SHP77 (cell line): ENCODE measurements at places on chromosomes 6 and 20.

GRCh38 chr6:5723841-5724691 lies 282.7 kb downstream of the NRN1 start:
- DNase-seq, result no peak

DNA sequence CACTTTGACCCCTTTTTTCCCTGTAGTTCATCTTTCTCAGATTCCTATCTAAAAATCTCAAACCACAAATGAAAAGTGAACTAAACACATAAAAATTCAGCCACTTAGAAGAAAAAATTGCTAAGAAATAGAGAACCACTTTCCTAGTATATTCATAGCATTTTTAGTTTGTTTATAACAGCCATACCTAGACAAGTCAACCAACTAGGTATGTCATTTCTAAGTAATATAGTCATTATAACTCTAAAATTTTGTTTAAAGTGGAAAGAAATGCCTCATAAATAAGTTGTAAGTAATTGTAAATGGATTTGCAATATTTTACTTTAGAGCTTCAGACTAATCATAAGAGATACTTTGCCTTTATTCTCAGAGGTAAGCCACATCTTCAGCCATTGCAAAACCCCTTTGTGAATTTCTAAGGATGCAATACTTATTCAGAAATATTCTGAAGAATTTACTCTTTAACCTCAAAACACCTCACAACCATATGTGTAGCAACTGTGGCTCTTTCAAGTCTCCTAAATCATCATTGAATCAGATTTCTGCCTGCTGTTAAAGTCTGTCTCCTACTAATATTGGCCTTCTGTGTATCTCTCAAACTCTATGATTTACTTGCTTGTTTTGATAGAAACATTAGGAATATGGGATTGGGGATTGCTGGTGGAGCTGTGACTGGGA lies 6.9 kb upstream of the SUMO4 start:
- DNase-seq, result no peak

DNA sequence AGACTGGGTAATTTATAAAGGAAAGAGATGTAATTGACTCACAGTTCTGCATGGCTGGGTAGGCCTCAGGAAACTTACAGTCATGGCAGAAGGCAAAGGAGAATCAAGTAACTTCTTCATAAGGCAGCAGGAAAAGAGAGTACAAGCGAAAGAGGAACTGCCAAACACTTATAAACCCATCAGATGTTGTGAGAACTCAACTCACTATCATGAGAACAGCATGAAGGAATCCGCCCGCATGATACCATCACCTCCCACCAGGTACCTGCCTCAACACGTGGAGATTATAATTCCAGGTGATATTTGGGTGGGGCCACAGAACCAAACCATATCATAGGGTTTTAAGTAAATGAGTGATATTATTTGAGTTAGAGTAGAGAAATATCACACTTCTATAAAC lies 189.3 kb downstream of the TSHZ2 start:
- DNase-seq, result no peak

DNA sequence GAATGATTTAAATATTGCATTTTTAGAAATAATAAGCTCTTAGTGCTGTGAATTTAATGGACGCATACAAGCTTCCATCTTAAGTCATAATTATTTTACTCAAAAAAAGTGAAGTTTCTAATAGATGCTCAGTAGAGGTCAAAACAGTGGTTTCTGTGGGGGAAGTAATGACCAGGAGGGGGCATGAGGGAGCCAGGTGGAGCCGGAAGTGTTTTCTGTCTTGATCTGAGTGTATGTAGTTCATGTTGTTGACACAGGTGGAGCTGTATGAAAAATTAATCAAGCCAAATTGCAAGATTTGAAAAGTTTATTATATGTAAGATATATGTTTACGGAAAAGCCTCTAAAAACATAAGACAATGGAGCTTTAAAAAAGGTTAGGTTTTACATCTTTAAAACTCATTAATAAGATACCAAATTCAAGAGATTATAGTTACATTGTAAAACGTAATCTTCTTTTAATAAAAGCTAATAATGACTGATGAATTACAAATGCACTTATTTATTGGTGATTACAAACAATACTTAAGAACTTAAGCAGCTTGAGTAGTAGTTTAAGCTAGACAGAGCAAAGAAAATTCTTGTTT lies 68.0 kb downstream of the PLAGL1 start:
- peak; percentile 15 for DNase-seq

DNA sequence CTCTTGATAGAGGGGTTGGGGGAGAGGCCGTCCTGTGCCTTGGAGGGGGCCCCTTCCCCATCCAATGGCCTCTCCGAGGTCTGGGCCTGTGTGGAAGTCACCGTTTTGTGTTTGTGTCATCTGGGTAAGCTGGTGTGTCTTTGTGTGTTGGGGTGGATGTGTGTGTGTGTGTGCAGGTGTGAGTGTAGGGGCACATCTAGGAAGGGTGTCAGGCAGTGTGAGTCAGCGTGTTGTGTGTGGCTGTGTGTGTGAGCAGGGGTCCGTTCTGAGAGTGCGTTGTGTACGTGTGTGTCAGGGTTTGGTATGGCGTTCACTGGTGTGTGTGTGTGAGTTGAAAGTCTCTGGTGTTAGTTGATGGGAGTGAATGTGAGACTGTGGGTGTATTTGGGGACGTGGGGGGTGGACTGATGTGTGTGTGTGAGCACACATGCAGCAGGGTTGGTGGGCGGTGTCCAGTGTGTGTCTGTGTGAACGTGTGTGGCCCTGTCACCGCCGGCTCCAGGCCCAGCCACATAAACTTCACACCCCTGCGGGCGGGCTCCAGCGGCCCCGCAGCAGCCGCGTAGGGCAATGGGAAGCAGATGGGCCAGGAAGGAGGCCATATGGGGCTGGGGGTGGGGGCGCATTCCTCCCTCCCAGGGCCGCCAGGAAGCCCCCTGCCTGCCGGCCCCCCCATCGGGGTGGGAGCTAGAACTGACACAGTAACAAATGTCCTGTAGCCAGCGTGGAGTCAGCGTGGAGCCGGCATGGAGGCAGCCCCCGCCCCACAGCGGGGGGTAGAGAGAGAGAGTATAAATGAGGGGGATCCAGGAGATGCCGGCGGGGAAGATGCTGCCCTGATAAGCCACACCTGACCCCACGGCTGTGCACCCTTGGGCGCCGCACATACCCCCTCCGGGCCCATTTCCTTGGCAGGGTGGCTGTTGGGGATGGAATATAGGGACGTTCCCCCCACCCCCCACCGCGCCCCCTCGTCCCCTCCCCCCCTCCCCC lies 32.1 kb downstream of the SNAI1 start:
- no peak for DNase-seq

DNA sequence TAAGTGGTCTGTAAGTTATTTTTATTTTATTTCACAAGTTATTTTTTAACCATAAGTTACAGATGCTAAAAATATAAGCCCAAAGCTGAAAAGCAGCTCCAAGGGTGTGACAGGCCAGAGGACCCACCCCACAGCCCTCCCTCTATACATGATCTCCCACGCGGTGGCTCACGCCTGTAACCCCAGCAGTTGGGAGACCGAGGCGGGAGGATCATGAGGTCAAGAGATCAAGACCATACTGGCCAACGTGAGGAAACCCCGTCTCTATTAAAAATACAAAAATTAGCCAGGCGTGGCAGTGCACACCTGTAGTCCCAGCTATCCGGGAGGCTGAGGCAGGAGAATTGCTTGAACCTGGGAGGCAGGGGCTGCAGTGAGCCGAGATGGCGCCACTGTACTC lies 32.2 kb downstream of the COL11A2 start:
- no peak for DNase-seq

- DNase-seq, result no peak
Measured at GRCh38 chr20:51679254-51679921, 88.8 kb downstream of the ATP9A start.

GRCh38 chr6:166375013-166375412 lies 7.7 kb downstream of the MPC1 start:
- DNase-seq, result no peak

- DNase-seq, result no peak
Measured at GRCh38 chr6:89992818-89993217, 98.5 kb downstream of the GJA10 start.

- no peak for DNase-seq
Measured at GRCh38 chr6:56729719-56730118, 87.0 kb upstream of the DST start.

DNA sequence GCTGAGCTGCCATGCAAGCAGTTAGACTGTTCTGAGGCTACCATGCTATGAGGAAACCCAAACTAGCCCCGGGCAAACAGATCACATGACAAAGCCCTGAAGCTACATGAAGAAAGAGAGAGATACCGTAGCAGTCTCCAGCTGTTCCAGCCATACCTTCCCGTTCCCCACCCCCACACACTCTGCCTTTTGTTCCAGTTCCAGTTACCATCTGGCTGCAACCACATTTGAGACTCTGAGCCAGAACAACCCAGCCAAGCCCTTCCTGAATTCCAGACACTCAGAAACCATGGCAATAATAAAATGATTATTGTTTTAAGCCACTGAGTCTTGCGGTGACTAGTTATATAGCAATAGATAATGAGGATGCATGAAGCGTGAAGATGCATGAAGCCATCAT lies 28.3 kb downstream of the RIN2 start:
- DNase-seq, result peak; percentile 9

DNA sequence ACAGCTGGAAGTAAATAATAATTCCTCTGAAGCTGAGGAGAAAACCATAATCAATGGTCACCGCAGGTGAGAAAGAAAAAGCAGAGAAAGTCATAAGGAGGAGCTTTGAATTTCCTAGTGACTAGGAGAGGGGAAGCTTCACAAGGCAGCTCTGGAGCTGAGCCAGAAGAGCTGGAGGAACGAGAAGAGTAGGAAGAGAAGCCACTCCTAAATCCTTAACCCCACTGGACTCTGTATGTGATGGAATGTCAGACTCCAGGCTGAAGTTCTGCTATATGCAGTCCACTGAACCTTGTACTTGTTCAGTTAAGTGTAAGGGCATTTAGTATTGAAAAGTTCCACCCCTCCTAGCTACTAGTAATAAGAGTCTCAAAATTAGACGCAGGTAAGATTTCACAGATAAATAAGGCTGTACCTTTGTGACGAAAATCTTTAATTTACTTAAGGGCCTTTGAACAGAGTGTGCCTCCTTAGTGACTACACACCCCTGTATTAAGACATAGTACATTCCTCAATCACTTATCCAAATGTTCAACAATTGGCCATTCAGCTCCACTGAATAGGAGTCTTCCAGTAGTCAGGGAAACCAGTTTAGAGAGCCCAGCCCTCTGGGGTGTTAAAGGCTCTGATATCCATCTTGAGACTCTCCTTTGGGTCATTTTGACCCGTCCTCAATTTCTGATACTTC lies 71.4 kb upstream of the UFL1 start:
- no peak for DNase-seq

DNA sequence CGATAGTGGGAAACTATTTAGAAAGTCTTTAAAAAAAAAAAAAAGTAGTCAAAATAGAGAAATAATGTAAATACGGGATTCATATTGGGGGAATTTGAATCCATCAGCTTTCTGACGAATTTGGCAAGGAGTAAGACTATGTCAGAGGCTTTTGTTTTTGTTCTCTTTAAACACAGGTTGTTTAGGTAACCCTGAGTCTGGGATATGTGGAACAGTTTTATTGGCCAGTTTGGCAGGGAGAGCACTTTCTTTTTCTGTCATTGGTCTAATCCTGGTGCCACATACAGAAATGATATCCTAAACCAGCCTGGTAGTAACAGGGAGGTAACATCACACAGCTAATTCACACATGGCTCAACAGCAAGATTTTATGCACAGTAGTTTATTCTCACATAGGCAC lies 27.7 kb downstream of the HAO1 start:
- no peak for DNase-seq

DNA sequence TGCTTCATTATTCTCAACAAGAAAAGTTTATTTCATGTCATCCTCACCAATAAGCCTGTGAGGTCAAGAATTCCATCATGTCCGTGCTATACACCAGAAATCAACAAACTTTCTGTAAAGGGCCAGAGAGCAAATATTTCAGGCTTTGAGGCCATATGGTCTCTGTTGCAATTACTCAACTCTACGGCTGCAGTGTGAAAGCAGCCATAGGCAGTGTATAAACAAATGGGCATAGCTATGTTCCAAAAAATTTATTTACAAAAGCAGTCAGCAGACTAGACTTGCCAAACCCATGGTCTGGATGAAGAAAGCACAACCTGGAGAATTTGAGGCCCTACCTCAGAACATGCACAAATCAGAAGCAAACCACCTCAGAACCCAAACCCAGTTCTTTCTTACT lies 118.5 kb downstream of the PCSK2 start:
- no peak for DNase-seq

GRCh38 chr6:112155886-112156285 lies 68.5 kb downstream of the FAM229B start:
- no peak for DNase-seq

DNA sequence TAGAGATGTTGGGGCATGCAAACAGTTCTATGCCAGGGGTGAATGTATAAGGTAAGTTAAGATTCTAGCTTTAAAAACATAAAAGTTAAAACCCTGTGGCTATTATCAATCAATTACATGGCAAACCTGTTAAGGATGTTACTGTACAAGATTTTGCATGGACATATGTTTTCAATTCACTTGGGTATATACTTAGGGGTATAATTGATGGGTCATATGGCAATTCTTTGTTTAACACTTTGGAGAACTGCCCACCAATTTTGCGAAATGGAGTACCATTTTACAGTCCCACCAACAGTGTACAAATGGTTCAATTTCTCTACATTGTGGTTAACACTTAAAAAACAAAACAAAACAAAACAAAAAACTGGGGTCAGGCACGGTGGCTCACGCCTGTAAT lies 9.4 kb upstream of the NCOA3 start:
- no peak for DNase-seq

GRCh38 chr6:157756708-157757429 lies 66.2 kb upstream of the SNX9 start:
- peak; percentile 68 for DNase-seq

GRCh38 chr6:165183071-165183470 lies 126.3 kb downstream of the C6orf118 start:
- DNase-seq, result no peak

- no peak for DNase-seq
Measured at GRCh38 chr6:8944548-8944947, 509.2 kb upstream of the SLC35B3 start.

DNA sequence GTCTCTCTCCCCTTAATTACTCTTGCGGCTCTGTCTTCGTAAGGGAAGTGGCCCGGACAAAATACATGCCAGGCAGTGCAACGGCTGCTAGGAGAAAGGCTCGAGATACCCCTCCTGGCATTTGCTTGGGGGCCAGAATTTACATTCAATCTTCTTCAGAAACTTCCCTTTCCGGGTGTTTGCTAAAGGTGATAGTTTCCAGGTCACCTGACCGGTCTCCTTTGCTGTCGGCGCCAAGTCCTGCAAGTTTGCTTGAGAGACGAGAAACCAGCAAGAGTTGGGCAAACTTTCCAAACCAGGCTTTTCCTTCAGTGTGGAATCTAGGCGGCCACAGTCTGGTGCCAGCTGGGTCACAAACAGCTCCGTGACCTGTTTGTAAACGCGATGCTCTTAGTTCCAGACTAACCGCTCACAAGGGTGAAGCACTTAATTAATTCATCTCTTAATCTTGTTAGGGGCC lies 563 bp upstream of the SRSF3 start:
- DNase-seq, result peak; percentile 40

DNA sequence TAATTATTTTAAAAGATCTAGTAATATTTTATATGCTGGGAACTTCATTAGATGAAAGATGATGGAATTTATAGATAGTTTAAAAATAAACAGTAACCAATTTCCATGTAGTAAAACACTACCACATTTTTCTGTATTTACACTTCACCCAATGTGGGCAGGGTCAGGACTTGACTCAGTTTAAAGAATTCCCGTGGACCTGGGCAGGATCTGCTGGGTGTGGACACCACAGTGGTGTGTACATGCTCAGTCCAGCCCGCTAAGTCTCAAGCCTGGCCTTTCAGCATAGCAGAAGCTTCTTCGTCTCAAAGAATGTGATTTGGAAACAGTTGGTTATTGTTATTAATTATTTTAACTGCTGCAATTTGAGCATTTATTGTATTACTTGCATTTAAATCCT lies 364.2 kb downstream of the SYNE1 start:
- DNase-seq, result no peak

- no peak for DNase-seq
Measured at GRCh38 chr6:145347216-145347615, 388.1 kb downstream of the EPM2A start.
